Activated naive CD4-positive, alpha-beta T cell treated with anti-CD3 and anti-CD28 coated beads for 36 hours (primary cell): ENCODE measurements at places on chromosomes 13 and 19. TPM values are rescaled to one million over a fixed set of nuclear protein-coding genes. Genes with fewer than 3 reads are reported as not detected.

ATP4B gene
- total RNA-seq, result not detected

SOX21 gene
- total RNA-seq, result not detected

FXYD7 gene
- total RNA-seq, result 1.2 TPM

PNMA8C gene
- total RNA-seq, result not detected

ZNF20 gene
- 2.1 TPM for total RNA-seq

CATSPERD gene
- not detected for total RNA-seq

CBY2 gene
- total RNA-seq, result not detected

ITM2B gene
- total RNA-seq, result 112 TPM

TRPC4 gene
- not detected for total RNA-seq

GPR18 gene
- 2.4 TPM for total RNA-seq

CCNE1 gene
- 34.1 TPM for total RNA-seq

CYP2A6 gene
- total RNA-seq, result not detected

THSD1 gene
- total RNA-seq, result 0.07 TPM

LGALS7B gene
- not detected for total RNA-seq

SMG9 gene
- 103 TPM for total RNA-seq

USHBP1 gene
- total RNA-seq, result 0.20 TPM

CLEC11A gene
- total RNA-seq, result 0.69 TPM

VAV1 gene
- 93.6 TPM for total RNA-seq

SOX1 gene
- not detected for total RNA-seq

PGLYRP2 gene
- total RNA-seq, result 0.07 TPM
